ENCODE measurements at places on chromosomes 2 and 18.

- DNase-seq, result peak; percentile 31
Observed at GRCh38 chr2:96625571-96626552, 12.2 kb downstream of the KANSL3 start.

- peak; percentile 74 for DNase-seq
Observed at GRCh38 chr2:45458909-45459563, 152.0 kb downstream of the SRBD1 start.

GRCh38 chr2:106551417-106552130 lies 64.4 kb downstream of the CD8B2 start:
- no peak for DNase-seq

GRCh38 chr2:51620796-51621195 lies 588.9 kb upstream of the NRXN1 start:
- no peak for DNase-seq

All from OCI-M1 (cell line).